ENCODE measurements at places on chromosomes 12 and 14.

DNA sequence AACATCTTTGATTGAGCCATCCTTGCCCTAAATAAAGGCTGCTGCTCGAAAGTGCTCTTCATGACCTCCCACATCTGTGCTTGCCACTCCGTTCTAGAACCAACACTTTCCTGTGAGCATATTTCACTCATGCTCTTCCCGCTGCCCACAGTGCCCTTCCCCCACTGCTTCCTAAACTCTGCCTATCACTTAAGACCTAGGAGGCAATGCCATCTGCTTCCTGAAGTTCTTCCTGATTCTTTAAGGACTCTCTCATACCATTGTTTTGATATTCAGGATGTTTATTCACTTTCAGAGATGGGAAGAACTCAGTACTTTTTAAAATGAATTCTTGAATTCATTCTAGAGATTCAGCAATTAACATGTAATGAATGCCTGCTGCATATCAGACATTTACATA, 49.9 kb downstream of the ZFYVE21 start:
- DNase-seq = no peak

- no peak for DNase-seq
Measured at GRCh38 chr14:93048843-93049242, 66.9 kb downstream of the ITPK1 start.

- DNase-seq = no peak
Measured at GRCh38 chr12:123075087-123075645, 75.7 kb downstream of the PITPNM2 start.

DNA sequence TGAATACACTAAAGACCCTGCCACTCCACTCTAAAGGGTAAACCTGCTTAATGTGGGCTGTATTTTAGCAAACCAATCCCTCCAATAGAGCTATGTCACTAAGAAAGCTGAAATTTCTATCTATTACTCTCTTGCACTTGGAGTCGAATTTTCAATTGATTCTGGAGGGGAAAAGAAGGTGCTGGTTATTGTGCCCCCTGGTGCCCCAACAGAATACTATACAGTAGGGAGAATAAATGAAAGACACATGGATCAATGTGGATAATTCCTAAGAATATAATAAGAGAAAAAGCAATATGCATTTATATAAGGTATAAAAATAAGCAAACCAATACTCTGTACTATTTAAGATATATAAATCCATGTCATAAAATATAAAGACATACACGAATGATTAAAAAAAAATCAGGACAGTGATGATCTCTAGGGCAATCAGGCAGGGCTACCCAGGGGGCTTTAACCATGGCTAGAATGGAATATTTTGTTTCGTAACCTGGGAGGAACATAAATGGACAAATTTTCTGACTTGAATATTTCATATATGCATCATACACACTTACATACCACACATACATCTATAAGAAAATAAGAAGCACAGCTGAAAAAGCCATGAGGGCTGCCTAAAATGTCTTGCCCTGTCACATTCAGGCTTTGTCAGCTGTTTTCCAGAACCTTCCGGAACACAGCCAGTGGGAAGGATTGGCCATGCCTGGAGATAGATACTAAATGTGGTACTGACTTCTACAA, 54.4 kb downstream of the EFCAB11 start:
- DNase-seq = peak; percentile 24

- no peak for DNase-seq
Measured at GRCh38 chr14:36845356-36846012, 183.8 kb downstream of the PAX9 start.

DNA sequence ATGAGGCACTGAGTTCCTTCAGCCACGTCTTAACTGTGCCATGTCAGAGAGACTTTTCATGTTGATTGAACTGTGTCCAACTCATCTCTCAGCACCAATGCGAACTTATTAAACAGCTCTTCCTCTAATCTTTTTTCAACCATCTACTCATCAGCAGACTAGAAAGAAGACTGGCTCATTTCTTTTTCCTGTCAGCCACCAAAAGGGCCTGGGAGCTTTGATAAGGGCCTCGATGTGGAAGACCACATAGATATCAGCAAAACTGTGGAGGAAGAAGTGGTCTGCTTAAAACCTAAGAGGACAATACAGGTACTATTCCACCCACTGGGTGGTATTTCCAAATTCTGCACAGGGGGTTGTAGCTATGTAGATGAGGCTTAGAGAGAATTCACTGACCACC, 3.6 kb upstream of the PLXNC1 start:
- no peak for DNase-seq

GRCh38 chr14:34713681-34714319, 593 bp downstream of the CFL2 start:
- DNase-seq = peak; percentile 11

DNA sequence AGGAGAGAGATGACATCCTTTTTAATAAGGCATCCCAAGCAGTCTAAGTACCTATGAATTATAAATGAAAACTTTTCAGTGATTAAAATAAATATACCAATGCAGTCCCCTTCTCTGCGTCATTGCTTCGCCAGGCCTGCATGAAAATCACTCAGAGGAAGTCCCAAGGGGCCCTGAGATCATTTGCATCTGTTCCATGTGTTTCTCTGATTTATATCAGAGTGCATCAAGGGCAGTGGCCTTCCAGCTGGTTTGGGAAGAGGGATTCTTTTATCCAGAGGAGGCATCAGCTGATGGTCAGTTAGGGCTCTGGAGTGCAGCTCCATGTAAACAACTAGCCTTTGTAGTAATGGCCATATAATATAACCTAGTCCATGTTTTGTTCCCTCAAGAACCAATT, 210.1 kb downstream of the RGS6 start:
- no peak for DNase-seq

DNA sequence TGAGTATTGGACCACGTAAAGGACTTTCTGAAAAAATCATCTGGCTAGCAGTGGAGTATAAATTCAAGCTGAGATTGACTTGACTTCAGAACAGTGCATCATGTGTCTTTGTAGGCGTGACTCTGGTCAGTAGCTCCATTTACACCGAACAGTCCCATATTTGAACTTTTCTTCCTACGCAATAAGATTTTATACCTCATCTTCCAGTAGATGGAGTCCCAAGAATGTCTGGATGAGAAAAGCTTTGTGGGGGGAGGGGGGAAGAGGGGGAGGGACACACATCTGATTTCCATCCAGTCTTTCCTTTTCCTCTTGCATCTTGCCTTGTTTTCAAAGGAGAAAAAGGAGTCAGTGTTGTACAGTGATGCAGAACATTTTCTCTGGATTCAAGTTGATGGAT, 241.0 kb downstream of the EMP1 start:
- DNase-seq = no peak

DNA sequence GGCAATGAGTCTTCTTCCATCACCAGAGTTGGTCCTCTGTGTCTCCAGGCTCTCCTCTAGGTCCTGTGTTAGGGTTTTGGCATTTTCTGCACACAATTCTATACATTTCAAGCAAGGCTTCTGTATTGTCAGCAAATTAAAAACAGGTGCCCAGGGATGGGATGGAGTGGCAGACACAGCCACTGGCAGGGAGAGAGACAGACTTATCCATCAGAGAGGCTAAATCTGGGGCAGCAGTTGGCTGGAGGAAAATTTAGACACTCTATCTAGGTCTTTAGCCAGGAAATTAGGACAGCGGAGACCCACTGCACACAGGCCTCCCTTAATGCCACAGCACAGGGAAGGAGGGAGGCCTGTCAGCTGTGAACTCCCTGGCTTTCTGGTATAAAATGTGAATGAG, 20.2 kb downstream of the PLEKHD1 start:
- DNase-seq = no peak

GRCh38 chr12:40692765-40693206, 547 bp downstream of the CNTN1 start:
- DNase-seq = peak; percentile 29

DNA sequence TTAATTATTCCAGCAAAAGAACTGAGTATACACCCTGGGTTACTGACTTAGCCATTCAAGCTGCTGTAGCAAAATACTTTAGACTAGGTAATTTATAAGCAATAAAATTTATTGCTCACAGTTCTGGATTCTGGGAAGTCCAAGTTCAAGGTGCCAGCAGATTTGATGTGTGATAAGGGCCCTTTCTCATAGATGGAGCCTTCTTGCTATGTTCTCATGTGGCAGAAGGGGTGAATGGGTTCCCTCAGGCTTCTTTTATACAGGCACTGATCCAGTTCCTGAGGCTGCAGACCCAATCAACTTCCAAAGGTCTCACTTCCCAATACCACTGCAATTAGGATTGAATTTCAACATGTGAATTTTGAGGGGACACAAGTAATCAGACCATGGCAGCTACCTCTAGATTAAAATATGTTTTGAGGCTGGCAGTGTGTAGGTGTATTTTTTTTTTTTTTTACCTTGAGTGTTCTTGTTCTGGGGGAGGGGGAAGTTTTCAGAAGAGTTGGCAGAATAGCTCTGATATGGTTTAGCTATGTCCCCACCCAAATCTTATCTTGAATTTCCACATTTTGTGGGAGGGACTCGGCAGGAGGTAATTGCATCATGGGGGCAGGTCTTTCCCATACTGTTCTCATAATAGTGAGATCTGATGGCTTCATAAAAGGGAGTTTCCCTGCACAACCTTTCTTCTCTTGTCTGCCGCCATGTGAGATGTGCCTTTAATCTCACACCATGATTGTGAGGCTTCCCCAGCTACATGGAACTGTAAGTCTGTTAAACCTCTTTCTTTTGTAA, 178.2 kb downstream of the RASSF9 start:
- no peak for DNase-seq

GRCh38 chr12:79597910-79598309, 92.9 kb downstream of the PAWR start:
- DNase-seq = no peak

- DNase-seq = no peak
Measured at GRCh38 chr14:31699809-31700208, 138.6 kb downstream of the NUBPL start.

- no peak for DNase-seq
Measured at GRCh38 chr14:99158646-99159165, 113.3 kb downstream of the BCL11B start.

DNA sequence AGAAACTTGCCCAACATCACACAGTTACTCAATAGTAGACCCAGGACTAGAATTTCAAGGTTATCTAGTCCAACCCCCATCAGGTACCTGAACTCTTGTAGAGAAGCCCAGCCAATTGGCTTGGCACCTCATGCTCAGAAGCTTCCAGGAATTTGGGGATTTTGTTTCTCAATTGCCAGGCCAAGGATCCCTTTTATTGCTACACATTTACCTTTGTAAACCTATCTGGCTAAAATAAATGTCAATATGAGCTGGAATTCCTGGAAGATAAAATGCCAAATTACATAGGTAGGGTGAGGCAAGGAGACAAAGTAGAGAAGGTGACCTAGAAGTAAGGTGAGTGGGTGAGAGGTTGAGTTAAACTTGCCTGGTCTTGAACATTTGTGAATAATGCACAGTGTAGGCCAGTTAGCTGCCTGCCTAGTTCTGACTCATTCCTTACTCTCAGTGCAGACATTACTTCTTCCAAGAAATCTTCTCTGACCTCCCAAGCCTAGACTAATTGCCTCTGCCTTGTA, 36.3 kb downstream of the SDR9C7 start:
- DNase-seq = no peak

DNA sequence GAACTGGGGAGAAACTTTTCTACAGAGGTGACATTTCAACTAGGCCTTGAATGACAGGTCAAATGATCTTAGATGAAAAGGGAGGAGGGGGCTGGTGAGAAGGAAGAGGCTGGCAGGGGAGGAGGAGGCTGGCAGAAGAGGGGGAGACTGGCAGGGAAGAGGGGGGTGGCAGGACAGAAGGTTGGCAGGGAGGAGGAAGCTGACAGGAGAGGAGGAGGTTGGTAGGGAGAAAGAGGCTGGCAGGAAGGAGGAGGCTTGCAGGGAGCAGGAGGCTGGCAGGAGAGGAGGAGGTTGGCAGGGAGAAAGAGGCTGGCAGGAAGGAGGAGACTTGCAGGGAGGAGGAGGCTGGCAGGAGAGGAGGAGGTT, 63.4 kb upstream of the PPP4R3A start:
- no peak for DNase-seq

- DNase-seq = no peak
Measured at GRCh38 chr14:55107766-55108554, 21.1 kb upstream of the LGALS3 start.

GRCh38 chr14:91305650-91306431, 61.3 kb upstream of the GPR68 start:
- DNase-seq = no peak

- DNase-seq = no peak
Measured at GRCh38 chr12:85530456-85530855, 250.4 kb downstream of the ALX1 start.

DNA sequence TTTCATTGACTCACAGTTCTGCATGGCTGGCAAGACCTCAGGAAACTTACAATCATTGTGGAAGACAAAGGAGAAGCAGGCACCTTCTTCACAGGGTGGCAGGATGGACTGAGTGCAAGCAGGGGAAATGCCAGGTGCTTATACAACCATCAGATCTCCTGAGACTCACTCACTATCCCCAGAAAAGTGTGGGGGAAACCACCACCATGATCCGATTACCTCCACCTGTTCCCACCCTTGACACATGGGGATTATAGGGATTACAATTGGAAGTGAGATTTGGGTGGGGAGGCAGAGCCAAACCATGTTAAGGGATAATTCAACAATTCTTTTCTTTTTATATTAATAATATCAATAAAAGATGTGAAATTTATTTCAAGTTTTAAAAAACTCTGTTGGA, 34.1 kb downstream of the CNTN1 start:
- no peak for DNase-seq

- no peak for DNase-seq
Measured at GRCh38 chr14:102940729-102941362, 18.4 kb downstream of the AMN start.

GRCh38 chr12:71069311-71069710, 88.5 kb downstream of the TSPAN8 start:
- no peak for DNase-seq

DNA sequence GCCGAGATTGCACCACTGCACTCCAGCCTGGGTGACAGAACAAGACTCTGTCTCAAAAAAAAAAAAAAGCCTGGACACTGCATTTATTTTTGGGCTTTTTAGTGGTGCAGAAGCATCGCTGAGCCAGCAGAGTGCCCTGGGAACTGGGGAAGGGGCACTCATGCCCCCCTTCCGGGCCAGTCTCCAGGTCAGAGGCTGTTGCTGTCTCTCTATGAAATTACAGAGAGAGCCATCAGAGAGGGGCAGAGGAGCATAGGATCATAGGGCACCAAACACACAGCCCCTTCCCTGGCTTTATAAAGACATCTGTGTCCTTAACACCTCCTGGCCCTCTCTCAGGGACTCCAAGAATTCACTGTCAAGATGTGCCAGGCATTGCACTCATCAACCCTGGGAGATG, 195.8 kb downstream of the CALM1 start:
- DNase-seq = no peak

GRCh38 chr12:6336889-6337853, 4.7 kb downstream of the TNFRSF1A start:
- no peak for DNase-seq

- peak; percentile 3 for DNase-seq
Measured at GRCh38 chr12:113439606-113440030, 17.4 kb downstream of the SDSL start.

- DNase-seq = no peak
Measured at GRCh38 chr14:95562892-95563685, 28.2 kb downstream of the GLRX5 start.

GRCh38 chr12:117042171-117042842, 56.9 kb downstream of the TESC start:
- no peak for DNase-seq

- no peak for DNase-seq
Measured at GRCh38 chr14:90140298-90140955, 78.6 kb downstream of the KCNK13 start.

- no peak for DNase-seq
Measured at GRCh38 chr12:89892436-89892835, 183.8 kb upstream of the ATP2B1 start.

GRCh38 chr14:73758392-73759182, 44.4 kb upstream of the PNMA1 start:
- peak; percentile 75 for DNase-seq

- DNase-seq = no peak
Measured at GRCh38 chr12:109558374-109559199, 14.7 kb downstream of the MMAB start.

All from NCI-H2081 (cell line).